DMS79 (cell line): ENCODE measurements at places on chromosomes 13 and 19.

DNA sequence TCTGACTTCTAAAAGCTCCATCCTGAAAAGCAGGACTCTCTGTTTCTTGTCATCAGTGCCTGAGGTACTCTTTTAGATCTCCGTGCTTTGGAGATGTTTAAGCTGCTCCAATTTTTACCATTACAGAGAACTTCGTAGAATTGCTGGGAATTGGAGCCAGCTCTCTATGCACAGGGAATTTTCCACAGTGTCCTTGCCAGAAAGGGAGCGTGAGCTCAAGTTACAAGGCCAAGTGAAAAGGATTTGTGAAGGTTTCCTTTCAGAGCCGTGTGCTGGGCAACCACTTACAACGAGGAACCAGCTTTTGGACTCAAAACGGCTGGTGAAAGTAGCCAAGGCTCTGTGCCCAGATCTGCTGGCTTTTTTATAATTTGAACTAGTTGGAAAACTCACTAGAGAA lies 82.6 kb downstream of the NUFIP1 start:
- DNase-seq = no peak

DNA sequence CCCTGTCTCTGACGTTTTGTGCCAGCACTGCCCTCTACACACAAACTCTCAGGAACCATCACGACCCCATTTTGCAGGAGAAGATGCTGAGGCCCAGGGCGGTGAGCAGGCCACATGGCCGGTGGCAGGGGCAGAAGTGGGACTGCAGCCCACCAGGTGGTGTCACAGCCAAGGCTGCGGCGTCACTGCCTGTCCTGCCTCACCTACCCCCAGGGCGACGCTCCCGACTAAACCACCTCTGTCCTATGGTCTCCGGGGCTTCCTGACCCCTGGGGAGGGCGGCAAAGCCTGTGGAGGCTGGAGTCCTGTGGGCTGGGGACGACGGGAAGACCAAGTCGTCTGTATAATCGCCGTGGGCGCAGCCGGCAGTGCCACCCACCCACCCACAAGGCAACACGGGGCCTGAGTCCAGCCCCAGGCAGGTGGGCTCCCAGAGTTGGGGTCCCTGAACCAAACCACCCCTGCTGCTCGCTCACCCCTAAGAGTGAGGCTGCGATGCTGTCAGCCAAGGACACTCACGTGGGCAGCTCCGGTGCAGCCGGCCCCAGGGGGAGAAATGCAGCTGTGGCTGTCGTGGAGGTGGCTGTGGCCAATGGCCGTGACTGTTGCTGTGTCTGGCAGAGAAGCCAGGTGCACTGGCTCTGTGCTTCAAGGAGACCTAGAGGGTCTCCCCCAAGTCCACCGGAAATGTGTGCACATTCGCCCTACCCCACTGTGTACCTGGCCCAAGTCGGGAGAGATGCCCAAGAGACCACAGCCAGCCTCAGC lies 29.7 kb downstream of the RASA3 start:
- no peak for DNase-seq

DNA sequence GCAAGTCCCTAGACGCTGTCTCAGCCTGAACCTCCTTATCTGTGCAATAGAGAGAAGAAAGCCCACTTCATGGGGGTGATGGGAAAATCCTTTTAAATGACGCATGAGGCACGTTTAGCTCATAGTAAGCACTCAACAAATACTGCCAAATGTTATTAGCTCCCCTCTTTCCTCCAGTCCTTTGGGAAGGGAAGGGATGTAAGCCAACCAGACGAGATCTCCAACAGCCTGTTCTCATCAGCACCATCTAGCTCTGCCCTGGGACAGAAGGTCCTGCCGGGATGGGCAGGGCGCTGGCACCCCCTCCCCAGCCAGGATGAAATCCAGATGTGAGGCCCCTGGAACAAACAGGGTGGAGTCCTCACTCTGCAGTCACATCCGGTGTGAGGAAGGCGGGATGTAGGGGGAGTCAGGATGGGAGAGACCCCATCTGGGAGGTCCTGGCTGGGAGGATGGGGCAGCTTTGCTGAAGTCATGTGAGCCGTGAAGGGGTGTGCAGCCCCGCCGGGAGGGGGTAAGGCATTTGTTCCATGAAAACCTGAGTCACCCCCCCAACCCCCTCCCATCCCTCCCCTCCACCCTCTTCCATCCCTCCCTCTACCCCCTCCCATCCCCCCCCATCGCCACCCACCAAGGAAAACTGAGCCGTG lies 4.6 kb downstream of the S1PR2 start:
- DNase-seq = no peak

DNA sequence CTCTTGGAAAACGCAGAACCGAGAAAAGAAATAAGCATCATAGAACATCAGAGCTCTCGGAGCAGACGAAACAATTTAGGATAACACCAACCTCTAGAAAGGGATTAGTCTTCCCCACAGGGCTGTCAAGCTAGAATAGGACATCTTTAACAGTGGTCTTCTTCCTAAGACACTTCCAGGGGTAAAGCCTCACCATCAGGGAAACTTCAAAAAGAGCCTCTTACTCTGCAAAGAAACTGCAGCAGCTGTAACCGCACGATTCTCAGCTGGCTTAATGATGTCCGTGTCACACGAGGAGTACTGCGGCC lies 642 bp downstream of the ZNF571 start:
- no peak for DNase-seq

DNA sequence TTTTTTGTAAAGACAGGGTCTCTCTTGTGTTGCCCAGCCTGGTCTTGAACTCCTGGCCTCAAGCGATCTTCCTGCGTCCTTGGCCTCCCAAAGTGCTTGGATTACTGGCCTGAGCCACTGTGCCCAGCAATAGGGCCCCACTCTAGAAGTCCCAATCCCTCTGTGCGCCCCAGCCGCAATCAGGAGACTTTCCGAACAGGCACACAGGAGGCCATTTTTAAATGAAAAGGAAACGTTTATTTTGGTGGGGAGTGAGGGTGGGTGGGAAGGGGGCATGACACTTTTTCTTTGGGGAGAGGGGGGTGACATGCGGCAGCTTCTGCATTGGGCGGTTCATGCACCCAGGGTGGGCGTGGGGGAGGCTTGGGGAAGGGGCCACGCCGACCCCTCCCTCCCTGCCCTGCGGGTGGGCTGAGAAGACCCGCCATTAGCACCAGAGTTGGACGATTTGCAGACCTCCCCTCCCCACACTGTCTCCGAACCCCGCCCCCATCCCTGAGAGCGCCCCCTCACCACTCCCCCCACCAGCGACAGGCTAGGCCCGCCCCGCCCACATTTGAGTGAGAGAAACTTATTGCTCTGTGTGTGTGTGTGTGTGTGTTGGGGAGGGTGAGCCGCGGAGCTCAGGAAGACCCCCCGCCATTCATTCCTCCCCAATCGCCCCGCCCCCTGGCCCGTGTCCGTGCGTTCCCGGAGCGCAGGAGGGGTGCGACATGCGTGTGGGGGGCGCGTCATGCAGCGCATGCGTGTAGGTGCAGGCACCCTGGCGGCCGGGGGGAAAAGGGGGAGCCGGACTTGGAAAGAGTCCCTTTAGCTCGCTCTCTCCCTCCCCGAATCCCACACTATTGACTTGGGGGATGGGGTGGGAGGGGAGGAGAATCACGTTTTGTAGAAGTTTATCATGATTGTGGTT lies 17.2 kb downstream of the KCNC3 start:
- no peak for DNase-seq

GRCh38 chr19:53156850-53157249 lies 2.0 kb downstream of the ZNF347 start:
- DNase-seq = no peak

DNA sequence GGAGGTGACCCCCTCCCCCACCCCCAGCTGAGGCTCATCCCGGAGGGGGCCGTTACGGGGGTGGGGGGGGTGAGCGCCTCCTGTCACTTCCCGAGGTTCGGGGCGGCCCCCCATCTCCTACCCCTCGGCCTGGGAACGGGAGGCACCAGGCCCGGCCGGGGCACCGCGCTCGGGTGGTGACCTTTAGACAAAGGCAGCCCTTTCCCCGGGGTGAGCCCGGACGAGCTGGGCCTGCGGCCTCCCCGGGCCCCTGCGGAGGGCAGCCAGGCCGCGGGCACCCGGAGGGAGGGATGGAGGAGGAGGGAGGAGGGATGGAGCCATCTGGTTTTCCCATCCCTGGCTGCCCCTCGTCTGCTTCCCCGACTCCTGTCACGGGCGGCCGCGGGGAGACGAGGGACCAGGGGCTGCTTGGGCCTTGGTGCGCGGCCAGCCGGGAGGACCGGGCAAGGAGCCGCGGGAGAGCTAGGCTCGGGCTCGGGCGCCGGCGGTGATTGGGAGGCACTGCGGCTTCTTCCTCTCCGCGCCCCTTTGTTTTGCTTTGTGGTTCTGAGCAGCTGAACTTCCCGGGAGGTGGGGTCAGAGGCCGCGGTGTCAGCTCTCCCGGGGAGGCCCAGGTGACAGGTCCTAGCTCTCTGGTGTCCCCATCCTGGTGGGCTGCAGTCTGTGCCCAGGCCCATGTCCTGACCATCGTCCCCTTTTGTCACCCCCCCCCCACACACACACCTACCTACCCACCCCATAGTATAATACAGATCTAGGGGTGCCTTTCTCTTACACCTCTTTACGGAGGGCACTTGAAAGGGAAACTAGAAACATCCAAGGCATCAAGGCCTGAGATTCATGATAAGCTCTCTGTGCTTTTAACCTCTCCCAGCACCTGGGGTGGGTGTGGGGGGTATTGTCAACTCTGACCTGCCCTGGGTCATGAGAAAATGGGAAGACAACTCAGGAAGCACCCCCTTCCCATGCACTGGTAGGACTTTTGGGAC lies 1.3 kb downstream of the BICRA start:
- no peak for DNase-seq

GRCh38 chr19:41334793-41335192 lies 18.9 kb downstream of the TGFB1 start:
- no peak for DNase-seq

GRCh38 chr19:18408053-18408476 lies 10.6 kb upstream of the LRRC25 start:
- peak; percentile 56 for DNase-seq

GRCh38 chr19:11964858-11965645 lies at the start of gene ZNF763:
TSS of gene ZNF763 (plus strand) at chr19:11965040. CDS start at chr19:11965209, 169 bp downstream.
- DNase-seq = peak; percentile 85

DNA sequence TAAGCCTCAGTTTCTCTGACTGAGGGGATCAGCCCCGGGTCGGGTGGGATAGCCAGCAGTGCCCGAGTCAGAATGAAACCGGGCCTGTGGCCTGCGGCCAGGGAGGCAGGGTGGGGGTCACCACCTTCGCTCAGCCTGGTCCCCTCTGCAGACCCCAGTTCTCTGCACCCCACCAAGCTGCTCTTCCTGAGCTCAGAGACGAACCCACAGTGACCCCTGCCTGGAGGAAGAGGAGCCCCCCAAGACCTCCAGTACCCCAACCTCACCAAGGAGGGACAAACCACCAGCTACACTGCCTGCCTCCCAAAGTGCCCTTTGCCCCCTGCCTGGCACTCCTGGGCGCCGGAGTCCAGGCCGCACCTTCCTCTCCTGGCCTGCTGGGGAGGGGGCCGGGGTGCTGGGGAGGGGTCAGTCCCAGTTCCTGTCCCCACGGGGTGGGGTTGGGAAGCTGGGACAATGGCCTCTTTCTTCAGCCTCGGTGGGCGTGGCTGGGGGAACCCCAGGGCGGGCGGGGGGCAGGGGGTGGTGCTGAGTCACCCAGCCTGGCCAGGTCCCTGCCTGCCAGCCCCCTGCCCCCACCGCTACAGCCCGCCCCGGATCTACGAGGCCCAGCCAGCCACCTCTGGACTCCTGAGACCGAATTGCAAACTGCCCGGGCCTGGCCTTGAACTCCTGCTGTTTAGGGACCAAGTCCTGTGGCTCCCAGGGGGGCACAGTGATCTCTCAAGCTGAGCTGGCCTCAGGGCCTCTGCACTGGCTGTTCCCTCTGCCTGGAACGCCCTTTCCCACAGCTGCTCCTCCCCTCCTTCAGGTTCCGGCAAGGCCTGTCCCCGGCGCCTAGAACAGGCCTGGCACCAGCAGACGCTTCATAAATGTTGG lies 14.3 kb downstream of the ZBTB7A start:
- DNase-seq = no peak

GRCh38 chr19:16626796-16627192 lies 1.2 kb downstream of the MED26 start:
- no peak for DNase-seq

DNA sequence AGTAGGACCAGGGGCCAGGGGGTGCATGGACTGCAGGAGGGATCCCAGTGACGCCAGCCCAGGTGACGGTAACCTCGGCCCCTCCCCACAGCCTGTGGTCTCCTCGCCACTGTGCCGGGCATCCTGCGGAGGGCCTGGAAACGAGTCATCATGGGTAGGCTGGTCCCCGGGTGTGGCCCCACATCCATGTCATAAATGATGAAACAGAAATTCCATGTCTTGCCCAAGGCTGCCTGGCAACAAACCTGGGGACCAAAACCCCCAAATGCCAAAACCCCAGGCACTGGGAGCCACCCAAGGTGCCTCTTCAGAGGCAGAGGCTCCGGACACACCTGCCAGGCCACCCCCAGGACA lies 20.9 kb downstream of the MAP2K2 start:
- DNase-seq = no peak

GRCh38 chr13:33976965-33977364 lies 159.0 kb downstream of the RFC3 start:
- no peak for DNase-seq

- DNase-seq = no peak
Observed at GRCh38 chr13:106362707-106363106, 172.8 kb downstream of the EFNB2 start.
